ENCODE measurements at places on chromosomes 2 and 18.

- no peak for DNase-seq
Observed at GRCh38 chr18:31723990-31724711, 36.5 kb downstream of the SLC25A52 start.

DNA sequence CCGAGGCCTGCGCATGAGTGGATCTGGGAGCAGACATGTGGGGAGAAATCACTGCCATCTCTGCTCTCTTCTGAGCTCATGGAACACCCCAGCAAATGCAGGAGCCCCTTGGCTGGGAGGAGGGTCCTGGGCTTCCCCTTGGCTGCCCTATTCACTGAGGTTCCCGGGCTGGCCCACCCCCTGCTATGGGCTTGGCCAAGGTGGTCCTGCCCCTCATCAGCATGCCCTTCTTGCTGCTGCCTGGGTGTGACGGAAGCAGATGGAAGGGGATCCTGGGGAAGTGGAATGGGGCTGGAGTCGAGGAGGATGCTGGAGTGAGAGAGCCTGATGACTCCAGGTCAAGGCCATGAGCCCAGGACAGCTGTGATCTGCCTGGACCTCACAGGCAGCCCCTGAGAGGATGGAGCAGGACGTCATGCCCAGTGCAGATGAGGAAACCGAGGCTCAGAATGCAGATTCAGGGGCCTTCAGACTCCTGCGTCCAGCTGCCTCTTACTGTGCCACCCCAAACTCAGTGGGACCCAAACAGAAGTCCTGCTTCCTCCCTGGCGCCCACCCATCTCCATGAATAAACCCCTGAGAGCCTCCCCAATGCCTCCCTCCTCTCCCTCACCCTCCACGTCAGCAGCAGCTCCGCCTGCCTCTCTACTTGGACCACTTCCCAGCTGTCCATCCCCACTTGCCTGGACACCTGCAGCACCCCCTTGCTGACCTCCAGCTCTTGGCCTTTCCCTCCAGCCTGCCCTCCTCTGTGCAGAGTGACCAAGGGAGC, 4.0 kb downstream of the SNED1 start:
- no peak for DNase-seq

- no peak for DNase-seq
Observed at GRCh38 chr2:222242532-222242931, 56.3 kb downstream of the PAX3 start.

DNA sequence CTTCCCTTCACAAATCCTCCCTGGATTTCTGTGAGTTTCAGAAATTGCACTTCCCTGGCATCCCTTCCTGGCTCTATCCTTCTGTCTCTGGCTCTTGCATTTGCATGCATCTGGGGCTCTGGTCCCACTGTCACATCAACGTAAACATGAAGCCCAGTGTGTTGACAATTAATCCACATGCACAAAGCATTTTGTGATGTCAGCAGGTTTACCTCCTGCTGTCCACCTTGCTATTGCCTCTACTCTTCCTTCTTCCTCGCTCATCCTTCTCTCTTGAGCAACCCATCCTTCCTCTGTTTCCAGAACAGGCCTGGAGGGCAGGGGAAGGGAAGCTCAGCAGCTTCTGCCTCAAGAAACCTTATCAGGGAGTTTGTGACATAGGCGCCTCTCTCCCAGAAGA, 111.7 kb upstream of the ATP5MC3 start:
- no peak for DNase-seq

GRCh38 chr2:1728821-1729220, 15.5 kb downstream of the PXDN start:
- DNase-seq = peak; percentile 49

DNA sequence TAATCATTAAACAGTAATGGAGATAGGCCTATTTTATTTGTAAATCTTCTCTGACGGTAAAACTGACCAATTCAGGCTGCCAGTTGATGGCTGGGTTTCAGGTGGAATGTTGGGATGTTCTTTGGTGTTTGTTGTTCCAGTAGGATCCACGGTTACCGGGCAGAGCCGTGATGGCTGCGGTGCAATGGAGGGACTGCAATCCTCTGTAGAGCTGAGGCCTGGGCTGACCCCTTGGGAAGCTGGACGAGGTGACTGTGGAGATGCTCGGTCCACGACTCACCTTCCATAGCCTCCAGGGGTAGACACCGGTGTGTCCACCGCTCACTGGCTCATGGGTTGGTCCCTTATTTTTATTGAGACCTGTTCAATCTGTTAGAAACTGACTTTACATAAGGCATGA, 42.5 kb downstream of the ZNF519 start:
- DNase-seq = no peak

DNA sequence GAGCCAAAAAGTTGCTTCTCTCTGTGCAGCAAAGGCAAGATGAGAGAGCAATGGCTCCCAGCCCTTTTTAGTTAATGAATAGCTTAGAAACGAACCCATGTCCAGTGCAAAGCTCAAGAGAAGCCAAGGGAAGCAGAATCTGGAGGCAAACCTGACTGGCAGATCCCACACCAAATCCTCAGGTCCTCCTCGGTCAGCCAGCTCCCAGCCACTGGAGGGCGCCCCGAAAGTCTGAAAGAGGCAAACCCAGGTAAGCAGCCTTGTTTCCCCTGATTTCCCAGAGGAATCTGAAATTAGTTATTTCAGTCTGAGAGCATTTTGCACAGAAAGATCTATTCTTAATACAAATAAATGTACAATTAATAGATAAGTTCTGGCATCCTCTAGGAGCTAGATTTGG, 71.3 kb upstream of the PID1 start:
- DNase-seq = no peak

DNA sequence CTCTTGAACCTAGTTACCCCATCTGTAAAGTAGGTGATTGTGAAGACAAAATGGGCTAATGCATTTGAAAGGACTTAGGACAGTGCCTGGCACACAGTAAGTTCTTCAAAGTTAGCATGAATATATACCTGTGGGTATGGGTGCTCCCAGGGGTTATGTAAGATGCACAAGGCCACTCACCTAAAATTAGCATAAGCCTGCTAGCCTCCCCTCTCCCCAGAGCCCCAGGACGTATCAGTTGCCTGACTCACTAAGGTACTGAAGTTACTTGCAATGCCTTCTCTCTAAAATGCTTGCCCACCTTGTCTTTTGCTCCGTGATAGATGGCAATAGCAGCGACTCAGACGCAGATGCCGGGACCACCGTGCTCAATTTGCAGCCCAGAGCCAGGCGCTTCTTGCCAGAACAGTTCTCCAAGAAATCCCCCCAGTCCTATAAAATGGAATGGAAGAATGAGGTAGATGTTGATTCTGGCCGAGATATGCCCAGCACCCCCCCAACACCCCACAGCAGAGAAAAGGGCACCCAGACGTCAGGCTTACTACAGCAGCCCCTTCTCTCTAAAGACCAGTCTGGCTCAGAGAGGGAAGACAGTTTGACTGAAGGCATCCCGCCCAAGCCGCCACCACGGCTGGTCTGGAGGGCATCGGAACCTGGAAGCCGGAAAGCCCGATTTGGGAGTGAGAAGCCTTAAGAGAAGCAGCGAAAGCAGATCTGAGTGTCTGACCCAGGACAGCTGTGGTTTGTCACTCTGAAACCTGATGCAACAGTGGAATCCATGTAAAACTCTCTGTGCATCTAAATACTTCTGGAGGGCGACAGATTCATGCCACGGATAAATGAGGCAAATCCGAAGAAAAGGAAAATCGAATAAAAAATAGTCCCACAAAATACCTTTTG, 53.8 kb upstream of the TMEM182 start:
- no peak for DNase-seq

GRCh38 chr2:39435741-39436591, 1.1 kb downstream of the MAP4K3 start:
- DNase-seq = no peak

DNA sequence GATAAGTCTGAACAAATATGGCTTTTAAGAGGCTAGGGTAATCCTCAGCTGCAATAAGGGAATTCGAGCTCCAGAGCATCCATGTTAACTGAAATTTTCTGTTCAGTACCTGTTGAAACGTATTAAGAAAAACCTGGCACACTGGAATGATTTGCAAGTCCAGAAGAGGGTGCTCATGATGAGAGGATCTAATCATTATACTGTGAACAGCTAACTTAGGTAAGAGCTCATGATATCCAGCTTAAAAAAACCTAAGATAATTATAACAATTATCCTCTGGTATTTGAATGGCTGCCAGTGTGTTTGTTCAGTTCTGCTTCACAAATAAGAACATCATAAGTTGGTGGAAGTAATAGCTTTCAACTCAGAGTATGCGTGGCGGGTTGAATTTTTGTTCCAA, 1118.3 kb upstream of the DDX18 start:
- no peak for DNase-seq

GRCh38 chr2:141496810-141497209, 634.0 kb downstream of the LRP1B start:
- no peak for DNase-seq

DNA sequence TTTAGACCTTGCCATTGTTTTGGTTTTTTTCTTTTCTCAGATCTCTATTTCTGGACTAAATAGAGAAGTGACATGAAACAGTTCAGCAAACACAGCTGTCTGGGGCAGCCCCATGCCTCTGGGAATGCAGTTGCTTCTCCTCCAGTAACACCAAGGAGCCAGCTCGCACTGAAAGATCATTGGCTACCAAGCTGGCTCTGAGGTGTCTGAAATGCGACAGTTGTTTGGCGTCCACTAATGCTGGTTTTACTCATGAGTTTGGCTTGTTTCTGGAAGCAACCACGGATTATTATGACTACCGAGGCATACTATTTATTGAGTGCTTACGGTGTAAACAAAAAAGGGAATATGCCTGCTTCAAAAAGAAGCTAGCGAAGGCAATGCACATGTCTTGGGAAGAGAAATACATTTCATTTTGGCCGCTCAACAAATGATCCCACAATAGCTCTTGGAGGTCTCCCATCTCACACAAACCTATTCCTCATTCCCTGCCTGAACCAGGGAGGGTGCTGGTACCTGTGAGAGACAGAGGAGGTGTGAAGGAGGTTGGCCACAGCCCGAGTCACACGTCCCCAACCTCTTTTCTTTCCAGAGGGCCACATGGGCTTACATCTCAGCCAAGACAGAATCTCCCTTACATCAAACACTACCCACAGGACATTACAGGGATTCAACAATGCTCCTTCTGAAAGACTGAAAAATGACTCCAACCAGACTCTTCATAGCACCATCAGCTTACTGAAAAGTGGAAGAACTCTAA, 37.5 kb upstream of the NEB start:
- no peak for DNase-seq

- DNase-seq = no peak
Observed at GRCh38 chr2:3468296-3468988, 50.9 kb downstream of the ADI1 start.

DNA sequence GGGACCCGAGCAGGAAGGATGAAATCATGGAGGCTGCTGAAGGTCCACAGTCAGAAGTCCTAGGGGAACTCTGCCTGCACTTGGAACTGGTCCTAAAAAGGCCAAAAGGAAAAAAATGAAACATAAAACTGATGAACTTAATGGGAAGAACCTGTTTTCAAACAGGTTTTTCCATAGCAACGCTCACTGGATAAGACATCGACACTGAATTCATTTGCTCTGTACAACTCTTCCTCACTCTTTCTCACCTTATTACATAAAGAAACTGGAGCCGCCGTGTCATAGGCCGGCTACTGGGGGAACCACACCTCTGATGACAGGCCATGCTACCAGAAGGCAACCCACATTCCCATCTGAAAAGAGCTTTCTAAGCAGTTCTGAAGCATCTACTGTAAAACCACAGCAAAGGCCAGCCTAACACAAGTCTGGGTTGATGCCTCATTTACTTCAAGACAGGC, 83.6 kb downstream of the FARSB start:
- DNase-seq = no peak

DNA sequence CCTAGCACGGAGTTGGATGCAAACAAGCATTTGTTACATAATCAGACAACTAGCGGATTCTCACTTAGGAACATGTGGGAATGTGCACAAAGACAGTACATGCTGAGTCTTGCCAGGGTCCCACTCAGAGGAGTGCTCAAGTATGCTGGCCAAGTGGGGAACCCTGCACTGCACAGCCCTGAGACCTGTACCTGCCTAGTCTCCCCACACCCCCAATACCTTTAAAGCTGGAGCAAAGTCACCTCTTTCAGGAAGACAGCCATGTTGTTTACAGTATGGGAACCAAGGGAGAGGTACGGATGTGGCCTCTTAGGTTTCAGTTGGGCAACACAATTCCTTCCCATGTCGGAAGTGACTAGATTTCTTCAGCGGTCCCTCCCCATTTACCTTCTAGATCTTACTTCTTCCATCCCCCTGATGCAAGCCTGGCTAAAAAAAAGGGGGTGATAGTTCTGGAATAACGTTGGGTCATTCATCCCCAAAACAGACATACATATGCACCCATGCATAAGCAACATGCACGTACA, 10.7 kb downstream of the CXCR1 start:
- DNase-seq = no peak

DNA sequence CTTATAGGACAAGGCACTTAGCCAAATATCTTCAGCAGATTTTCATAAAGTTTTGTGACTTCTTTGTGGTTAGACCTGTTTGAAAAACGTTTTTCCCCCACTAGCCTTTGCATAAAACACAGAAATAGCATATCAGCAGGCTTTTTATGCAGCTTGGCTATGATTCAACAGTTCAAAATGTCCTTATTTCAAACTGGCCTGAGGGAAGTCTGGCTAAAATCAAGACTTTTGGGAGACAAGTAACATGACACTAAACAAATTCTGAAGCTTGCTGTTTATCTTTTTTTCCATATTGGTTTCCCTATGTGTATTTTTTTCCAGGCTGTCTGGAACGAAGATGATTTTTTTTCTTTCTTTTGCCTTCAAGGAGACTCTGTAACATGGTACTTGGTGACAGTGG, 95.1 kb upstream of the L3MBTL4 start:
- DNase-seq = no peak

DNA sequence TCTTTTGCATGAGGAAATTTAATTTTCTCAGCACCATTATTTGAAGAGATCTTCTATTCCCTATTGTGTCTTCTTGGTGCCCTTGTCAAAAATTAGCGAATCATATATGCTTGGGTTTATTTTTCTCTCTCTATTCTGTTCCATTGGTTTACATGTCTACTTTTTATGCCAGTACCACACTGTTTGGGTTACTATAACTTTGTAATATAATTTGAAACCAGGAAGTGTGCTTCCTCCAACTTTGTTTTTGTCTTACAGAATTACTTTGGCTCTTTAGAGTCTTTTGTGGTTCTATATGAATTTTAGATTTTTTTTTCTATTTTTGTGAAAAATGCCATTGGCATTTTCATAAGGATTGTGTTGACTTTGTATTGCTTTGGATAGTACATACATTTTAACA, 17.6 kb downstream of the ALMS1 start:
- DNase-seq = no peak

DNA sequence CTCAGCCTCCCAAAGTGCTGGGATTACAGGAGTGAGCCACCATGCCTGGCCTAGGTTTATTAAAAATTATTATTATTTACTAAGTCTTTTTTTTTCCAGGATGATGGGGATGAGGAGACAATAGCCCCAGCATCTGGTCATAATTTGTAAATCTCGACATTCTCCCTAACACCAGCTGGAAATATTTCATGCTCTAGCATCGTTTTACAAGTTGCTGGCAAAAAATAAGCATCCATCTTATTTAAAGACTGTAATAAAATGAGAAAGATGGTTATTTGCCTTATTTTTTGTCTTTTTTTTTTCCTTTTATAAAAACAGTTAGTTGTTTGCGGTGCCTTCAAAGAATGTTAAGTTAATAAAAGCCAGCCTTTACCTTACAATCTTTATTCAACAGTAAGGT, 56.7 kb downstream of the SF3B1 start:
- no peak for DNase-seq

GRCh38 chr18:50338122-50338521, 36.7 kb upstream of the SKA1 start:
- DNase-seq = no peak
